ENCODE measurements at places on chromosomes 7 and 10.

DNA sequence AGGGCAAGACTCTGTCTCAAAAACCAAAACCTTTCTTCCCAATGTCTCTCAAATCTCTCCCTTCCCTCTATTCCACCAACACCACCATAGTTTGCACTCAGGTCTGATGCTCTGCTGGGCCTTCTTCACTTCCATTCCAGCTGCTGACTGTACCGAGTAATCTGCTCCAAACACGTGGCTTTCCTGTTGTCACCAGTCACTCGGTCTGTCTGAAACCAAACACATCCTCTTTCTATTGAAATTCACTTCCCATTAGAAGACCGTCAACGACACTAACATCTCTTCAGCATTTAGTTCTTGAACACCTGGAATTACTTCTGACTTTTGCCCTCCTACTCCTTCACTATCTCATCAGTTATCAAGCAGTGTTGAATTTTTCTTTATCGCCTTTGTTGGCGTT, 4.7 kb upstream of the NRF1 start:
- no peak for DNase-seq

GRCh38 chr10:132793871-132794849, 8.2 kb upstream of the NKX6-2 start:
- no peak for DNase-seq

GRCh38 chr7:51292596-51292995, 24.0 kb downstream of the COBL start:
- DNase-seq, result no peak

DNA sequence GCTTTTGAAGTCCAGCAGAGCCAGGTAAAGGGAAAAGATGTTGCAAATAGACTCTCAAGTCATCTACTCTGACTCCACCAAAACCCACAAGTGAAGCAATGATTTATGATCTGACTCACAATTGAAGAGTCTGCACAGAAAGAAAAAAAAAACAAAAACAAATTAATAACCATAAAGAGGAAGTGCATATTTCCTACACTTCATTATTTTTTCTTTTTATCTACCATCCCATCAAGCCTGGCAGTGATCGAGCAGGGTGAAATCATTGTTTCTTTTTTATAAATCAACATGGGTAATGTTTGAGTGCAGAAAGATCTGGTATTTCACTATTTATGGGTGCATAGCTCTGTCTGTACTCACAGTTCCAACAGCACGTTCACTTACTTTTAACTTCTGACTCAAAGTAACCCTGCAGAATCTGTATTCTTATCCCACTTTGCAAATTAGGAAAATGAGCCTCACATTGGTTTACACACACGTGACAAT, 829.0 kb downstream of the TNS3 start:
- peak; percentile 93 for DNase-seq

DNA sequence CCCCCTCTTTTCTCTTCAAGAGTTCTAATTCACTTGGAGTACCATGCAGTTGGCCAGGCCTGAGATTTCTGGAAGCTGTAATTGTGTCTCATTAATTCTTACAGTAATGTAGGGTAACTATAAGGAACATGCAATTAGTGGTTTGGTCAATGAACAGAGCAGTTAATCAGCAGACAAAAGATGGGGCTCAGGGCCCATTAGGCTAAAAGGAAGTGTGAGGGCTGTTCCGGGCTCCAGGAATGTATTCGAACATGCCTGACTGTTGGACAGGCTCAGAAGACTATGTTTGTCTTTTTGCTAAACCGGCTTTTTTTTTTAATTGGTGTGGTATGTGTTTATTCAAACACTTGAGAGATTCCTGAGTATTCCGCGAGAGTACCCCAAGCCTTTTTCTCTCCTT, 42.5 kb upstream of the FZD8 start:
- no peak for DNase-seq

- no peak for DNase-seq
These were observed 1.7 kb downstream of the ADAM8 start for GRCh38 chr10:133274751-133275683.

GRCh38 chr10:132113206-132113605, 47.5 kb downstream of the JAKMIP3 start:
- no peak for DNase-seq

GRCh38 chr7:82294865-82295264, 148.7 kb downstream of the CACNA2D1 start:
- DNase-seq, result no peak

GRCh38 chr10:63430091-63430998, 35.4 kb downstream of the JMJD1C start:
- DNase-seq, result peak; percentile 65

DNA sequence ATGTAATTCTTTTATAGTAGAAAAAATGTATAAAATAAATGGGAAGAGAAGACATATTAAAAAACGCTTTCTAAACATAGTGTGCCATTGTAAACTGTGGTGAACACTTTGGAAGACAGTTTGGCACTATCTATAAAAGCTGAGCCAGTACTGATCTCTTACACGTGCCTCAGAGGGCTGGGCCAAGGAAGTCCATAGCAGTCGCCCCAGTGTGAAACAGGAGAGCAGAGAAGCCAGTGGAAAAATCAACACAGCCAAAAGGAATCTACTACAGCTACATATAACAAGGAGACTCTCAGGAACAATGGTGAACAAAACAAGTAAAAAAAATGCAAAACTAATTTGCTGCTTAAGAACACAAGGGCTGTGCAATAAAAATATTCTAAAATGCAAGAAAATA, 20.6 kb downstream of the SEPHS1 start:
- DNase-seq, result no peak

GRCh38 chr10:124343351-124344265, 75.1 kb downstream of the OAT start:
- no peak for DNase-seq

- DNase-seq, result no peak
These were observed 355.3 kb downstream of the PRPF18 start for GRCh38 chr10:13942035-13942434.

DNA sequence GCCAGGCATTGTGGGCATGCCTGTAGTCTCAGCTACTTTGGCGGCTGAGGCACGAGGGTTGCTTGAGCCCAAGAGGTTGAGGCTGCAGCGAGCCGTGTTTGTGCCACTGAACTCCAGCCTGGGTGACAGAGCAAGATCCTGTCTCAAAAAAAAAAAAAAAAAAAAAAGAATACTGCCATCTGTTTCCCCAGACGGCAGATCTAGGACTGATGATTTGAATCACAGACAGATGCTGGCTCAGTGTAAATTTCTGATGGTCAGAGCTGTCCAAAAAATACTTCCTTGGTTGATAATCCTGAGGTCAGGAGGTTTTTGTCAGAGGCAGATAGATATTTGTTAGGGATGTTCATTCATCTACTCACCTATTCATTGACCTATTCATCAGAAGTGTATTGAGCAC, 130.7 kb downstream of the REEP3 start:
- DNase-seq, result no peak

- DNase-seq, result peak; percentile 43
These were observed 11.4 kb downstream of the NPVF start for GRCh38 chr7:25216837-25217236.

DNA sequence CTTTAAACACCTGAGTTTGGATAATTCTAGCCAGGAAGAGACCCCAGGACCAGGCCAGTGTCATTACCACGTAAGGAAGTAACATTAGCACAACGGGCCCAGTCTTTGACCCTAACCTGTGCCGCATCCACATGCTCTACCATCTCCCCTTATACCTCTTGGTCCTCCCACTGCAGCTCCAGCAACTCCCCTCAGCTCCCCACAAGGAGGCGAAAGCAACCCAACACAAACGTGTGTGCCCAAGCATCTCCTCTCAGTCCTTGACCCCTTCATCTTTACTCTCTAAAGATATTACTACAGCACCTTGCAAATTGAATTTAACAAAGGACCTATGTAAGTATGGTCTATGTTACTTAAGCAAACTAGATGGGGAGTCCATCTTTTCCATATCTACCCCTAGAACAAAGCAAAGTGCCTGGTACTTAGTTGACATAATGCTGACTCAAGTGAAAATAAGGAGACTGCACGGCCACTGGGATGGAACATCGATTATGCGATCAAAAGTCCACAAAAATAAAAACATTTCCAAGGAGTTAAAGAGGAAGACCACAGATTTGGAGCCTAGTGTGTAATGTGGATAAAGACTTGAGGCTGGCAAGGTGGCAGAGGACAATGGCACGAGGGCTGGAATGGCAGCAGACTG, 147.7 kb downstream of the JAZF1 start:
- DNase-seq, result no peak

- DNase-seq, result peak; percentile 92
These were observed 15.1 kb upstream of the SVIL start for GRCh38 chr10:29649561-29650551.

DNA sequence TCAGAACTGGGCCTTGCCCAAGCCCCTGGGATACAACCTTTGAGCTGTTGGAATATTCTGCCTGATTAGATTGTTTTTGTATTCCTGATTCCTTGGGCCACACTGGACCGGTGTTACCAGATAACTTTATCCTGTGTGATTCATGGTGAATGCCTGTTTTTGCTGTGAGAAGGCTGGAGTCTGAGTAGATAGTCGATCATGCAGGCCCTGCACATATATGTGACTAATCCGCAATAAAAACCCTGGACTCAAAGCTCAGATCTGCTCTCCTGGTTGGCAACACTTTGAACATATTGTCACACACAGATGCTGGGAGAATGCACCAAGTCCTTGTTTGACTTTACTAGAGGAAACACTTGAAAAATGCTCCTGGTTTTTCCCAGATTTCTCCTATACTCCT, 183.9 kb upstream of the MBL2 start:
- no peak for DNase-seq

- DNase-seq, result peak; percentile 49
These were observed 30.0 kb downstream of the NET1 start for GRCh38 chr10:5442065-5442989.

- DNase-seq, result no peak
These were observed 220.0 kb downstream of the FAM107B start for GRCh38 chr10:14554491-14555205.

GRCh38 chr10:103533827-103534226, 40.3 kb downstream of the NEURL1 start:
- DNase-seq, result no peak

DNA sequence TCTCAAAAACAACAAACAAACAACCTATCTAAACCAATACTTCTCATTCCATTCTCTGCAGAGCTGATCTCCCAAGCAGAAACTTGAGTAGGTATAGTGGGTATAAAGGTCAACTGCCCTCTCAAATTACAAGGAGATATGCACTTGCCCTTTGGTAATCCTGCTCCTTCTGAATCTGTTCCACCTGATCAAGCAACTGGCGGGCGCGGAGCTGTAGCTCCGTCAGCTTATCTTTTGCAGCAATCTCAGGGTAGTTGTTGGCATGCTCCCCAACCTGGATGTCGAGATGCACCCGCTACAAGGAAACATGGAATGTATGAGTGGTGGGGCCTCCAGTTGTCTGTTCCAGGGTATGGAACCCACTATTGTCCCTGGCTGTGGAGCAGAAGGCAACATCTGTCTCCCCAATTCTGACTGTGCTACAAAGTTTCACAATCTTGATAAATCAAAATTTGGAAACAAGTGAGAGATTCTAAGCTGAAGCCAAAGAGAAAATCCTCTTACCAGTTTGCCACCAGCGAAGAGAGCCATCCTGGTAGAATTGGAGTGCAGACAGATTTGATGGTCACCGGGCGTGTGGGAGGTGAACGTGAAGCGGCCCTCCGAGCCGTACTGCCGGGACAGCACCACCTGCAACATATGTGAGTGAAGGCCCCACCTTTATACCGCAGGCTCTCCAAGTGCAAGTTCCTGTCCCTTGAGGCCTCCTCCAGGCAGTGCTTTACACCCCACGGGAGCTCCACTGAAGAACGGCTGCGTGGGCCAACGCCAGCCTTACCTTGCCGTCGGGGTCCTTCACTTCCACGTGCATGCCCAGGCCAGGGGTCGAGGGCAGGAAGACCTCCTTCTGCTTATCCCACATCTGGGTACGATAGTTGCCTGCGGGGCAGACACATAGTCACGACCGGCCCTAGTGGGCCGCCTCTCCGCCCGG, 819 bp downstream of the TMED4 start:
- no peak for DNase-seq

- DNase-seq, result no peak
These were observed 434.8 kb upstream of the FOXK1 start for GRCh38 chr7:4247106-4247876.

- no peak for DNase-seq
These were observed 818 bp downstream of the DLD start for GRCh38 chr7:107891636-107892366.

DNA sequence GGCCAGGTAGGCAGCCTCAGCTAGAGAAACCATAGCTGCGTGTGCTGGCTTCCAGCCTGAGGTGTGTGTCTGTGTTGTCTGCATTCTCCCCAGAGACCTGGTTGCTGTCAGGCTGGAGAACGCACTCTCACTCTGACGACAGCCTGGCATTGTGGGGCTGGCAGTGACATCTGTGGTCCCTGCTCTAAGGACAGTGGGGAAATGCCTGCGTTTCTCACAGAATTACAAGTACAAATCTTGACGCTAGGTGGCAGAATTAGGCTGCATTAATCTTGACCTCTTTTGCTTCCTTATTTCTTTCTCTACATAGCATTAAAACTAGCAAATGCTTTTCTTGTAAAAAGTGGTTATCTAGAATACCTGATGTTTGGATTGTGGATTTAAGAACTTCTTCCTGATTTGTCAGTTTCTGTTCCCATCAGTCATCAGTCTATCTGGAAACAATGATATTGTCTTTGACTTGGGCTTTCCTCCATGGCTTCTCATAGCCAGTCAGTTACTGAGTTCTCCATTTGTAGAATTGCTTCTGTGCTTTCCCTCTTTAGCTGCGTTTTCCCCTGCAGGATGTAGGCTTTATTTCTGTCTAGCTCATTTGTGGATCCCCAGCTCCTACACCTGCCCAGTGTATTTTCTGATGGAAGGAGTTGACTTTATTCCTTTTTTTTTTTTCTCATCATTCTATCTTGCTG, 86.0 kb downstream of the FANK1 start:
- DNase-seq, result peak; percentile 81

- DNase-seq, result no peak
These were observed 8.9 kb downstream of the GLI3 start for GRCh38 chr7:42227936-42228591.

- peak; percentile 55 for DNase-seq
These were observed 70.6 kb upstream of the STARD3NL start for GRCh38 chr7:38107486-38107893.

DNA sequence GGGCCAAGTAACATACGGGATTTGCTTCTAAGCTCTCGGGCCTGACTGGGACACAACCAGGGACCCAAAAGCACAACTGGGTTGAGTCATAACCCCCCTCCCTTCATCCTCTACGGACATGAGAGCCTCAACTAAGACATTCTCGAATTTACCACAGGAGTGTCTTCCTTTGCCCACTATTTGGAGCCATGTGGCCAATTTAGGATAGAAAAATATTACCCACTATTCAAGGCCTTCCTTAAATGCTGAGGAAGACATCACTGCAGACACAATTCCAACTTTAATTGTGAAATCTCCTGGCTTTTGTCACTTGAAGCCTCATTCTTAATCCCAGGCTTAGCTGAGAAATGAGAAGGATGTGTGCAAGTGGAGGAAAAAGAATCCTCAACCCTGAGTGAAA, 11.8 kb downstream of the CTBP2 start:
- no peak for DNase-seq

DNA sequence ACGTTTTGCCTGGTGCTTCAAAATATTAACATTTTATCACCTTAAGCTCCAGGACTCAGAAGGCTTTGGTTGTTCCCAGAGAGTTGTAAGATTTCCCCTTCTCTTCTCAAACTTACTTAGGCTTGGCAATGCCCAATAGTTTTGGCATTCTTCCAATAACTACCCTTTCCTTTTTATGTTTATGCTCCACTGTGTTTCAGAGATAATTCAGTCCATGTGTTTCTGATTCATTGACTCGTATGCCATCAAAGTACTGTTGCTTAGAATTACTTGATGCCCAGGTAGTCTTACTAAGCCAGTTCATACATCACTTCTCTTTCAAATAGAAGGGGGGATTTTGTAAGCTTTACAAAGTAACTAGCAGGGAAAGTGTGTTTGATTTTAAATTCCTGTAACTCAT, 66.6 kb downstream of the AGMO start:
- DNase-seq, result no peak

- no peak for DNase-seq
These were observed 73.5 kb downstream of the ZFAND4 start for GRCh38 chr10:45599021-45599603.

Data from fibroblast of skin of scalp (primary cell).